ENCODE measurements at places on chromosomes 6 and 20.

- DNase-seq: no peak
These were observed 227.6 kb downstream of the ALDH8A1 start for GRCh38 chr6:134722200-134722870.

DNA sequence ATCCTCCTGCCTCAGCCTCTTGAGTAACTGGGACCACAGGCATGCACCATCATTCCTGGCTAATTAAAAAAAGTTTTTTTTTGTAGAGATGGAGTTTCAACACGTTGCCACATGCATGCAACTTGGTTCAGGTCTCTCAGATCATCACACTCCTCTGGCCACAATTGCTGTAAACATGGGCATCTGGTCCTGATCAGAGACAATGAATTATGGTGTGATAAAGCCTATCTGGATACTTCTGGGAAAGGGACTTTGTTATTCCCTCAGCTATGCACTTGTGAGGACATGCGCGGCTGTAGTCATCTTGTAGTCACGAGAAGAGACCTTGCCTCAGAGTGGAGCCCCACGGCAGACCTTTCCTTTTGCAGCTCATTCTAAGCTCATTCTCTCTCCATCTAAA, 210.9 kb upstream of the ZFP64 start:
- DNase-seq: no peak

GRCh38 chr20:10481676-10482075, 46.6 kb downstream of the SLX4IP start:
- DNase-seq: no peak

GRCh38 chr6:22141241-22141745, 155.5 kb downstream of the PRL start:
- no peak for DNase-seq

DNA sequence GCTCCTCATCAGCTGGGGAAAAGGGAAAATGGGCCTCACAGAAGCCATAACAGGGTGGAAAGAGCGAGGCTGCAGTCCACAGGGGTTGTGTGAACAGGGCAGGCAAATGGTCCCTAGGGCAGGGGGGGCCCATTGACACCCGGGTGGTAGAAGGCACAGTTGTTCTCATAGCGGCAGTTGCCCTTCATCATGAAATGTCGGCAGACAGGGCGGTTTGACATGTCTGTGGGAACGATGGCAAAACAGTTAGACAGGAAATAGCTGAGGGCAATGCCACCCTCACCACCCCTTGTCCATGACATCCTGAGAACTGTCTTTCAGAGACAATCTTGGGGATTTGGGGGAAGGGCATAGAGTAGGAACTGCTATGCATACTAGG, 15.6 kb downstream of the PPP1R10 start:
- DNase-seq: no peak

- DNase-seq: peak; percentile 1
These were observed 399.3 kb downstream of the KHDRBS2 start for GRCh38 chr6:61886608-61887259.

DNA sequence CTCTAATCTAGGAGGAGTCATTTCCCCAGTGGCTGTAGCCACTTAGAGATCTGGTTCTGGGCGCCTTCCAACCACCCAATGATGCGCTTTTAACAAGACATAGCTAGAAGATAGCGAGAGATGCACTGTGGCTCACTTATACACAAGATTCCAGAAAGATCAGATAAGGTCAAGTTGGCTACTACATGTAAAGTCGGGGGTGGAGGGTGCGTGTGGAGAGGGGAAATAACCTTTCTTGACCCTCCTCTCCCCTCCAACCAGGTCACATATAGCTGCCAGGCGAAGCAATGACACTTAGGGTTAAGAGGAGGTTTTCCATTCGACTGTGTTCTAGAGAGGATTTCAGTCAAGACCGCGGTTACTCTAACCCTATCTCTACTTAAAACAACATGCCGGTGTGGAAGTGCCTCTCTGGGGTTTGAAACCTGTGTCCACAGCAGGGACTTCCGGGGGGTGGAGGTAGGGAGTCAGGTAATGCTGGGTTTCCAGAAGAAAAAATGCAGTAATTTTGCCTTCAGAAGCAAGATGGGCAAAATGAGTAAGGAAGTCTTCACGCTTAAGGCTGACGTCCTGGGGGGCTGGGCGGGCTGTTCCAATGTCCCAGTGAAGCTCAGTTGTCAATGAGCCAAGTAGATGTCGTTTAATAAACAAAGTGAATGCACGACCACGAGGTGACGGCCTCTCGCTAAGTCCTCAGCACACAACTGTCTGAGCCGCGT, 1.8 kb upstream of the SIM1 start:
- DNase-seq: no peak

DNA sequence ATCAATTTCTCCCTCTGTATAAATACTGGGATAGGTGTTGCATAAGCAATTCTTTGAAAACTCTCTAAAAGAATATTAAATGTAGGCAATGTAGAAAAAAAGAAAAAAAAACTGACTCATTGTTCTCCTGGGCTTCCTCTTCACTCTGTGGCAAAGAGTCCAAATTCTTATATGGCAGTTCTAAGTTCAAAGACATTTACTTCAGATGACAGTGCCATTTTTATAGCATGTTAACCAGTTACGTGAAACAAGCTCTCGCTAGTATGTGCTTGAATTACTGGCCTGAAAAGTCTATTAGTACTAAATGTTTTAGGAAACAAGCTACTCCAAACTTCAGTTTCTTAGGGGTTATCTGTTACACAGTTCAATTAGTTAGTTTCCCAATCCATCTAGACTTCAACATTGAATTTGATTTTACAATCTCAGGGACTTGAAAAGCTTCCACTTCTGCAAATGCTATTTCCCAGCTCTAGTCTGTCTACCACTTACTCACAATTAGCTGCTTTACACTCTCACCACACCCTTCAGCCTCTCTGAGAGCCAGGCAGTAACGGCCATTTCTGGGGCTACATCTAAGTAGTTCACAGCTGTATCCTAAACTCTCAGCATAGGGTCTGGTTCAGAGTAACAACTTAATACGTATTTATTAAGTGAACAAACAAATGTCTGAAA, 100.4 kb downstream of the OGFRL1 start:
- DNase-seq: no peak

DNA sequence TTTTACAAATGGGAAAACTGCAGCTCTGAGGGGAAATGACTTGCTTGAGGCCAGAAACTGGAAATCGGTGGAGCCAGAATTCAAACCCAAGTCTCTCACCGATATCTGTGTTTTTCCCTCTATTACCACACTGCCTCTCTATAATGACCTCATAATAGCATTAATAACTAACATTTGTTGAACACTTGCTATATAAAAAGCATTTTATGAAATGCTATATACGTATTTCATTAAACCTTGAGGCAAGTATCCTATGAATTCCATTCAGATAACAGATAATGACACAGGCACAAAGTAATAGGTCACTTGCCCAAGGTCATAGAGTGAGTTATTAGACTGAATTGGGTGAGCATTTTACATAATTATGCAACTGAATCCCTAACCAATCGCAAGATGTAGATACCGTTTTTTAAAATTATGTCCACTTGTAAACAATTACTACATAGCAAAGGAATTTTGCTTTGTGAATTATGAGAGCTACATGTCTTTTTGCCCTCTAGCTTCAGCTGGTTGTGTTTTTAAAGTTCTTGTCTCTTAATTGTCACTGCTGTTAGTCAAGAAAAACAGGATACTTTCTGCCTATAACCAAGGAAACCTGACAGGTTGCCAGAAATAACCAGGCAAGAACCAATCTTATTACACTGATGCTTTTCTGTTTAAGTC, 4.7 kb downstream of the DSN1 start:
- DNase-seq: no peak

GRCh38 chr20:53387983-53388675, 205.5 kb downstream of the ZNF217 start:
- DNase-seq: no peak

- DNase-seq: no peak
These were observed 12.1 kb upstream of the TSPYL1 start for GRCh38 chr6:116291701-116292396.

GRCh38 chr6:14747881-14748520, 497.9 kb upstream of the JARID2 start:
- DNase-seq: no peak

Measured in hematopoietic multipotent progenitor cell treated with erythropoietin and hydrocortisone succinate and interleukin-3 and kit ligand, for 8 days (in vitro differentiated cells).